ENCODE measurements at places on chromosomes 5 and 9.

- peak; percentile 63 for DNase-seq
Measured at GRCh38 chr5:180830253-180831138, 27.9 kb upstream of the MGAT1 start.

- no peak for DNase-seq
Measured at GRCh38 chr9:105656131-105656921, 5.9 kb upstream of the TAL2 start.

DNA sequence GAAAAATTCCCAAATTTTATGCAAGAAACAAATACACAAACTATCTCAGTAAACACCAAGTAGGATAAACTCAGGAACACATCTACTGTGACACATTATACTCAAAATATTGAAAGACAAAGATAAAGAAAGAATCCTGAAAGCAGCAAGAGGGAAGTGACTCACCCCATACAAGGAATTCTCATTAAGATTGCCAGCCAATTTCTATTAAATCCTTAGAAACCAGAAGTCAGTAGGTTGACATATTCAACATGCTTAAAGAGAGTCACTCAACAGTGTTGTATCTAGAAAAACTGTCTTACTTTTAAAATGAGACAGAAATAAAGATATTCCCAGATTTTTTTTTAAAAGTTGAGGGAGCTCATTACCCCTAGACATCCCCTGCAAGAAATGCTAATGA is 15.5 kb downstream of the SPATA31E1 start:
- DNase-seq = no peak

GRCh38 chr9:16594787-16595186 is 275.7 kb downstream of the BNC2 start:
- DNase-seq = no peak

DNA sequence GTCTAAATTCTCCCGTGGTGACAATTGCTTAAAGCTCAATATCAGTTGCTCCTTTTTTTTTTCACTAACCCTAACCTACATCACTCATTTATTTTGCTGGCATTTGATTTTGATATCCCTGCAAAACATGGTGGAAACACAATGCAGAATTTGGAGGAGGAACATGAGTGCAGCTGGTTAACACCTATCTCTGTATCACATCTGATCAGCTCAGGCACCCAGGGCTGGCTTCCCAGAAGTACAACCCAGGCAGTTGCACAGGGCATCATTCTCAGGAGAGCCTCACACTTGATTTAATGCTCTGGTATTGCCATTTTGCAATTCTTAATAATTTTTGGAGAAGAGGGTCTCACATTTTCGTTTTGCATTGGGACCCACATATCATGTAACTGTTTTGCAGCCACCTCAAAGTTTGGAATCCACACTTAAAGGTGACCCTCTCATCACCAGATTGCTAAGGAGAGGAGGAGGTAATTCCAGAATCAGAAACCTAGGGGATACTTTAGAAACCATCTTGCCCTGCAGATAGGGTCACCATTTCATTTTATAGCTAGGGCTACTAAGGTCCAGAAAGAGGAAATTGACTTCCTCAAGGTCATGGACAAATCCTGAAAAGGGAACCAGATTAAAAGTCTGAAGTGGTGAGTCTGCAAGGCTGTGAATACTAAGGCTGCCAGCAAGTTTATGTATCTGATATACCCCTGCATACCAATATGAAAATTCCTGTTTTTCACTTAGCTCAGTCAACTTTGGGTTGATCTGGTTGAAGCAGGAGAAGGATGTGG is 19.3 kb upstream of the ADAM19 start:
- no peak for DNase-seq

- no peak for DNase-seq
Measured at GRCh38 chr9:10108815-10109214, 504.0 kb downstream of the PTPRD start.

DNA sequence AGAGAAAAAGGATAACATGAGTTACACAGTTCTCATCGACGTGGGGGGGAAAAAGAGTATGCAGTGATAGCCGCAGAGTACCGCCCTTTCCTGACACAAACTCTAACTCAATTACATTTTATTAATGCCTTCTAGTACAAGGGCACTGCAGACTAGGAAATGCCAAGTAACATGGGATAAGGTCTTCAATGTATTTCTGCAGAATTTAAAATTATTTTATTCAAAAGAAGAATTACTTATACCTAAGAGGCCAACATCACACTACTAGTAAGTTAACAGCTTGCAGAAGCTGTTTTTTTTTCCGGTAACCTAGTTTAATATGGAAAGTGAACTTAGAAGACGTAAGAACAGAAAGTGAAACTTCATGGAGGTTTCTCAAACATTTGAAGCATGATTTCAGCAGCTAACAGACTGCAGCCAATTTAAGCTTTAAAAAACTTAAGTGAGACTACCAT is 3.9 kb downstream of the SETX start:
- DNase-seq = no peak

DNA sequence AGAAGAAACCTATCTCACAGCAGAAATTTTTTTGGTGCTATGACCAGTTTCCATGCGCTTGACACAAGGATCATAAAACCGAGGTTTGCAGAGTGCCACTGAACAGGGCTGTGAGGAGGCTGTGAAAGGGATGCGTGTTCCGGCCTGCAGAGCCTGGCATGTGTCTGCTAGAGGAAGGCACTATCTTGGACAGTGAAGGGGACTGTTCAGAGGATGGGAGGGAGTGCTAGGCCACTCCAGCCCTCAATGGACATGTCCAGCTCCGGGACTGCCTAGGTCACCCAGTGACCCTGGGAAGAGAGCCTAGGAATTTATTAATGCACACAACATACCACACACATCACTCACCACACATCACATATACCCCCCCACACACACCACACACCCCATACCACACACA is 275.9 kb downstream of the GADD45G start:
- DNase-seq = no peak

- DNase-seq = no peak
Measured at GRCh38 chr9:13330396-13331004, 51.0 kb upstream of the MPDZ start.

- peak; percentile 18 for DNase-seq
Measured at GRCh38 chr5:146662229-146662628, 146.2 kb upstream of the GPR151 start.

GRCh38 chr5:40486437-40487275 is 193.1 kb upstream of the PTGER4 start:
- DNase-seq = no peak

DNA sequence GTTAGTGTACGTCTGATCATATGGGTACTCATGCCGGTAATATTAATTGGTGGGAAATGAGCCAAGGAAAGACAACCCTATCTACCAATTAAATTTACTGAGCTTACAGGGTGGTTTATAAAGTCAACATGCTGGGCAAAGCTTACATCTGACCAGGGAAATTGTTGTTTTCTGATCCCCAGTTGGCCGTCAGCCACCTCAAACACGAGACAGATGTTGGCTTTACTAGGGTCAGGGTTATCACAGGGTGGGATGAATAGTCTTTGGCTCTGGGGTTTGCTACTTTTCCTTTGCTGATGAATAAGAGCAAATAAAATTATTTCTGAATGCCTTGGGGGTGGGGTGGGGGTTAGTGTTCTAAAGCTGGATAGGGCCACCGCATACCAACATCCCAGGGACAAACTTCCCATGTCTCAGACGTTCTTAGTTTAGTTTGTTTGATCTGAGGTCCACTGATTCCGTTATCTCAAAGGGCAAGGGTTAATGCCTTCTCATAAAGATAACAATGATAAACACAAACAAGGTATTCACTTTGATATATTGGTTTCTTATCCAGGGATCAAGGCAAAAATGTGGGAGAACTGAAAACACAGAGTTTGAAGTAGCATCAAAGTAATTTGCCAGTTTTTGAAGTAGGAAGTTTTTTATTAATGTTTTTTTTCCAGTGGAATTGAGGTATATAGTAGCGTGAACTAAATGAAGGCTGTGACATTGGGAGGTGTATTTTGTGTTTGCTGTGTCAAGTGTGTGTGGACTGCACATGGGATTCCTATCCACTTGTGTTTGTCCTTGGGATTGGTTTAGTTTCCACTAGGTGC is 109.1 kb upstream of the RPS23 start:
- no peak for DNase-seq

- no peak for DNase-seq
Measured at GRCh38 chr9:117671468-117671867, 32.7 kb upstream of the TLR4 start.

DNA sequence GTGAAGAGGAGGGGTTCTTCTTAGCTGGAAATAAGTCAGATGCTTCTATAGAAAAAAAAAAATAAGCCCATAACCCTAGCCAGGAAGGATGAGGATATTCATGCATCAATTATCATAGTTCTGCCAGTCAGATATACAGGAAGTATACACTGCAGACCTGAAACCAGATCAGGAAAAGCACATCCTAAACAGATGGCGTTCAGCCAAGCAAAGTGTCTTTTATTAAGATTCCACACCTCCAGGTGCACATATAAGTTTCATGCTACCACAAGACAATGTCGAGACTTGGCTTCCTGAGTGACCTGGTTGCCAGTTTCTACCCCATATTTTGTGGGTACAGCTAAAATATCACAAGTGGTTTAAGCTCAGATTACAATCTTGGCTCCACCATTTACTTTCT is 108.3 kb downstream of the CETN3 start:
- DNase-seq = no peak

GRCh38 chr9:92171281-92171680 is 56.1 kb upstream of the SPTLC1 start:
- DNase-seq = no peak

- no peak for DNase-seq
Measured at GRCh38 chr9:118575341-118576070, 793.7 kb downstream of the BRINP1 start.

DNA sequence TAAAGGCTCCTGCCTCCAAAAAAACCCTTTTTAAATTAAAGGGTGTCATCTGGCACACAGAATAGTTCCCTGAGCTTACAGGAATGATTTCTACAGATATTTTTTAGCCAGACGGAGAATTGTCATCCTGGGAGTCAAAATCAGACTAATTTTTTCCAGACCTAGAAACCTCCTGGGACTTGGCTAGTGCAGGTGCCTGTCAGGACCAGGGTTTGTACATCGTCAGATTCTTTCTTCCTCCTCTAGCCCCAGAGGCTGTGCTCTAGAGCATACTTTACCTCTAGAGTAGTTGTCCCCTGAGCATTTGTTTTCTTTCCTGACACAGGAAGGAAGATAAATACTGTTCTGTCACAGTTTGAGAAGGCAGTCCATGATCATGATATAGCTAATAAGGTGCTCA is 52.5 kb downstream of the RAB3C start:
- no peak for DNase-seq

DNA sequence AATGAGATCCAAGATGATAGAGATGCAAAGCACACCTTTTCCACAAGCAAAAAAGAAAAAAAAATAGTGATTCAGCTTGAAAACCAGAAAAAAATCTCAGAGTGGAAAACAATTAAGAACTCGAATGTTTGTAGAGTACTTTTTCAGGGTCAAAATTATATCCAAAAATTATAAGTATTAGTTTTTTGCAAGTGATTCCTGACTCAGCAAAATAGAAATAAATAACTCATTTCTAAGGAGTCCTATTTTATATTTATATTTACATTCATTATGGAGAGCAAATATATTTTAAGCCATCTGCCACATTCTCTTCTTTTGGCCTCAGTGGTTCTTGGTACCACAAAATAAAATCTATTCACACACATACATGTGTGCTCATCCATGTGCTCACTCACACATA is 1011.8 kb upstream of the ARRDC3 start:
- no peak for DNase-seq

DNA sequence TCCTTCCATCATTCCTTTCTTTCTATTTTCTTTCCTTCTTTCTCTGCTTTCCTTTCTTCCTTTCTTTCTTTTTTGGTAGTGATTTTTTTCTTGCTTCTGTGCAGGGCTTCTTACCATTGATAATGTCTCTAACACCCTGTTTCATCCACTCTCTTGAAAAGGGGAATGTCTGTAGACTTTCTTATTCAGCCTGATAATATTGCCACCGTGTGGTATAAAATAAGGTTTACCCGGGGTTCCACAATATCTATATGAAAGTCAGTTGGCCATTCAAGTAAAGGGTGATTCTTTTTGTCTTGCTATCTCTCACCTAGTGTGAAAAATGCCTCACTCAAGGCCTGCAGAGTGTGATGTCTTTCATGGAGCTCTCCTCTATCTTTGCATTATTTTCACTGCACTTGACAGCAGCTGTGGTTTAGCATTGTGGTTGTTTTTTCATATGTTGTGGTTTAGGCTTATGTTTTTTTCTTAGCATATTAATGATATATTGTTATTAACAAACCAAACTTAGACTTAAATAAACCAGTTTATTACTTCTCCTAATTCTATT is 153.9 kb downstream of the CSNK1G3 start:
- no peak for DNase-seq

- no peak for DNase-seq
Measured at GRCh38 chr9:90526386-90526785, 116.2 kb downstream of the DIRAS2 start.

DNA sequence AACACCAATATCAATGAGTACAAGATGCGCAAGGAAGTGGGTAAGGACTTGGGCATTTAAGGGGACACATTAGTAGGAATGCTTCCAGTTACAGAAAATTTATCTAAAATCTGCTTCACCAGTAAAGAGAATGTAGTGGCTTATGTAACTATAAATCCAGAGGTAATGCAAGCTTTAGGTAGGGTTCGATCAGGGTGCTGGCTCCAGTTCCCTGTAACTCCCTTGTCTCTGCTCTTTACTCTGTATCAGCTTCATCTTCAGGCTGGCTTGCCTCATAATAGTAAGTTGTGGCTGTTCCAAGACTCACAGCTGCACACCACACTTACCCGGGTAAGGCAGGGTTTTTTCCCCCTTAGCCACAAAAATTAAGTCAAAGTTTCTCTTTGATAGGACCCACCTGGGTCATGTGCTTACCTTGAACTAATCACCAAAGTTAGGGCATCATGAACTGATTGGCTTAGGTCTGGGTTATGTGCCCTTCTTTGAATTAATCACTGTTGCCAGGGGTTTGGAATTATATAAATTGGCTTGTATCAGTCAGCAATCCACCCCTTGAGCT is 35.5 kb downstream of the ARHGEF37 start:
- no peak for DNase-seq

GRCh38 chr9:134594078-134594941 is 47.3 kb upstream of the COL5A1 start:
- no peak for DNase-seq

- DNase-seq = no peak
Measured at GRCh38 chr5:88666761-88667495, 216.1 kb downstream of the MEF2C start.

GRCh38 chr9:78167356-78167755 is 68.5 kb upstream of the CEP78 start:
- DNase-seq = no peak

Measured in SW 1271 (cell line).